Esophagus muscularis mucosa (tissue), 4 donors: ENCODE measurements at places on chromosomes 3 and 15. TPM values are rescaled to one million over a fixed set of nuclear protein-coding genes. Genes with fewer than 3 reads are reported as not detected.

DNA sequence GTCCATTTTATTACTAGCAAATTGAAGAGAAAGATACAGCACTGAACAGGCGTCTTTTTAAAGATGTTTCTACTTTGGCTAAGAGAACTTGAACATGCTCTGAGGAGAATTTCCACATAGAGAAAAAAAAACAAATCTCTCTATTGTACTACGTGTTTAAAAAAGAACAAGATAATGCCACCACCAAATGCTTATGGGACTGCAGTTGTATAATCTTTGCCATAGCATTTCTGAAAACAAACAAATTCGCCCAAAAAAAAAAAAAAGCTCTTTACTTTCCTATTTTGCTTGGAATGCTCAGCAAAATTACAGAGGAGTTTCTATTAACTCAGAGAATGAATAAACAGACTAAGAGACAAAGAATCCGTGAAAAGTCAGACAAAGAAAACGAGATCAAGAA, 114.2 kb downstream of the CNTN3 start:
- no peak for DNase-seq

GRCh38 chr15:90315278-90315982, 36.7 kb upstream of the ZNF774 start:
- DNase-seq, result peak; percentile 93

- DNase-seq, result no peak
These were observed 18.6 kb upstream of the TICRR start for GRCh38 chr15:89556413-89557262.

DNA sequence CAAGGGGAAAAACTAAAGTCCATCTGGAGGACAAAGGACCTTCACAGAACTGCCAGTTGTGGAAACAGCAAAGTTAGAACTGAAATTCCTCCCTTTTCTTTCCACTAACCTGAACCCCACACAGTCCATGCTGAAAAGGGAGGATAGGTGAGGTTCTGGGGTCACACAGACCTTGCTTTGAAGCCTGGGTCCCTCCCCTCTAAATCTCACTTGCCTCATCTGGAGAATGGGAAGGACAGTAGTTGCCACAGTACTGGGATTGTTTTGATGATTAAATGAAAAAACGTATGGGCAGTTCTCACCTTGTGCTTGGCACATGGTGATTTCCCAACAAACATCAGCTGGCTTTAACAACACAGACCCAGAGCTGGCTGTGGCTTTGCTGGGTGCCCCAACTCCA, 166.4 kb upstream of the LRIG1 start:
- DNase-seq, result no peak

GRCh38 chr3:86774082-86774691, 216.8 kb downstream of the VGLL3 start:
- DNase-seq, result no peak

- no peak for DNase-seq
These were observed 208.9 kb upstream of the CFAP20DC start for GRCh38 chr3:59258550-59259260.

- no peak for DNase-seq
These were observed 7.4 kb upstream of the EIF4E3 start for GRCh38 chr3:71732637-71733036.

- no peak for DNase-seq
These were observed 6.9 kb downstream of the TUSC7 start for GRCh38 chr3:116716490-116716889.

DNA sequence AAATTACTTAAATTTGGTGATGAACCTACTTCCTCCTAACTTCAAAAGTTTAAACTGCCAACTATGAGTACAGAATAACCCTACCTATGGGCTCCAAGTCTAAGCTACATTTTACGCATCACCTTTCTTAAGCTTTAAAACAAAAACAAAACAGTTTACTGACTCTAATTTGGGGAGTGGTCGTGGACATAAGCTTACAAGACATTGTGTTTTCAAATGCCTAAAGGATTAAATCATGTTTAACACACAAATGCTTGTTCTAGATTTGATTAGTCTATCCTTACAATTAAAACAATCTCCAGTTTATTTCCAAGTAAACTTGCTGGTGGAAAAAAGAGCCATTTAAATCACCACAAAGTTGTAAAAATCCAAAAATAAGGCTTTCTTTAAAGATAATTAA, 62.2 kb downstream of the UACA start:
- no peak for DNase-seq

- no peak for DNase-seq
These were observed 654 bp upstream of the C3orf38 start for GRCh38 chr3:88149101-88149508.

DNA sequence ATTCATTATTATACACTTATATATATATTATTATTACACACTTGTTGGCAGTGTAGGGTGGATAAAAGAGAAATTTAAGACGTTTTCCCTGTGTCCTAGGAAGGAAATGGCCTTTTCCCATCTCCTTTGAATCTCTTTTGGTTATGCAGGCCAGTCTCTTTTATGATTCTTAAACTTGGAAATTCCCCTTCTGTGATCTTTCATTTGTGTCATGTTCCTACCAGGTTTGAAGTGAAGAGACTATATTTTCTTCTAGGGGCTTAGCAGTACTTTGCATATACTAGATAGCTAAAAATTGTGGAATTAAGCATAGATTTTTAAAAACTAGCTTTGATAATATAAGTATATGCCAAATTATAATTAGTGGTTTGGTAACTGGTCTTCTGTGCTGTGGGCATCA, 58.5 kb downstream of the BBX start:
- no peak for DNase-seq

DNA sequence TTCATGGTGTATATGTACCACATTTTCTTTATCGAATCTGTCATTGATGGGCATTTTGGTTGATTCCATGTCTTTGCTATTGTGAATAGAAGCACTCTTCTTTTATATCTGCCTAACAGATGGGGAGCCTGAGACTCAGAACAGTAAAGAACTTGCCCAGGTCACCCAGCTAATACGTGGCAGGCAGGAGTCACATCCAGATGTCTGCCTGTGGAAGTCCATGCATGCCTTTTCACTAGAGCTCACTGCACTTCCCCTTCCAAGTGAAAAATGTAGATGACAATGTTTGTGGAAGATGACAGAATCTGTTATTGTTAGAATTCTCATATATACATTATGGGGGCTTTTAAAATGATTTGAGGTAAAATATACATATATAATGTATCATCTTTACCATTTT, 165.0 kb downstream of the PDZRN3 start:
- DNase-seq, result no peak

- no peak for DNase-seq
These were observed 300.6 kb downstream of the TLE3 start for GRCh38 chr15:69797051-69797595.

DNA sequence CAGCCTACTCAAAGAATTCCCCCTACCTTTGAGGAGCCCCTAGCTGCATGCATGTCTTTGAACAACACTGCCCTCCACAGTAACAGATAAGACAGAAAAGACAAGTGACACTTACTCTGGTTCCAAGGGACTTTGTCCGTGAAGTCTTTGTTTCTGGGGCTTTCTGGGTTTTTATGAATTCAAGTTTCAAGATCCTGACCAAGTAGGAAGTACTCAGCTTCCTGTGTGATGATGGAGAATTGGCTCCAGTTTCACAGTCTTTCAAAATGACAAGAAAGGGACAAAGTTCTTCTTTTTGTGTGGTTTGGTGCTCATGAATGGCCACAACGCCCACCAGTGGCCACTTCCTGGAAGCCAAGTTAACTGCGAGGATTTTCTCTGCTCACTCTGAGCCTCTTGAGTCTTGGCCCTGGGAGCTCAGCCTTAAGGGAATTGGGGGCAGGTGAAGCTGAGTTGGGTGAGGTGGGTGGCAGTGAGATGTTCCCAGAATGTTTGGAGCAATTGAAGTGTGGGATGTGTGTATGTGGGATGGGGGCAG, at the start of gene CCR1:
CCR1 (minus strand) TSS at position 147 of the 538 bp plus-strand sequence. CDS start 4,000 bp downstream, outside the sequence.
- DNase-seq, result peak; percentile 92

DNA sequence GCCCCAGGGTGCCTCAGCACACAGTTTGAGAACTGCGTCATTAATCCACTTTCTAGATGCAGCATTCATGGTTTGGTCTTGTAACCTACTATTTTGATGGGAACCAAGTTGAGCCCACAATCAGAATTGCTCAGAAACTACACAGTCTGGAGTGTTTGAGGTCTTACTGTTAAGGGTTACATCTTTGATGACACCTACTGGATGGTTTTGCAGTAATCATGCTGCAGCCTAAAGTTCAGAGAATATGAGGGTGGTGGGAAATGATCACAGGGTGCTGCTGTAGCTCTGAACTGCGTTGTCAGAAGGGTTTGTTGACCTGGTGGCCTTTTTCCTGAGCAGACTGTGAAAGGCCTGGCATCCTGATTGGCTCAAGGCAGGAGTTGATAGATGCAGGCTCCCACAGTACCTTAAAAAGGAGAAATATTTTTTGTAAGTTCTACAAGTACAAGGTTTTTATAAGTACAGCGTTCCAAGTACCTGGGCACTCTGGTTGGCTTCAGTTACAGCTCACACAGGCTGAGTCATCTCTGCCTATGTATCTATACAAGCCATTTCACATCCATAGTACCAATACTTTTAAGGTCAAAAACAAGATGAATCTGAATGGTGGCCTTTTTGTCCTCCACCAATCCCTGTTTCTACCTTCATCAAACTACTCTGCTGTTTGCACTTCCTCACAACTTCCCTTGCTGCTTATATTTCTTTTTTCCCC, 60.5 kb upstream of the ACKR4 start:
- DNase-seq, result no peak

- no peak for DNase-seq
These were observed 55.1 kb upstream of the PIK3CB start for GRCh38 chr3:138889792-138890191.

- DNase-seq, result peak; percentile 77
These were observed 131.6 kb downstream of the OCA2 start for GRCh38 chr15:27967541-27967940.

DNA sequence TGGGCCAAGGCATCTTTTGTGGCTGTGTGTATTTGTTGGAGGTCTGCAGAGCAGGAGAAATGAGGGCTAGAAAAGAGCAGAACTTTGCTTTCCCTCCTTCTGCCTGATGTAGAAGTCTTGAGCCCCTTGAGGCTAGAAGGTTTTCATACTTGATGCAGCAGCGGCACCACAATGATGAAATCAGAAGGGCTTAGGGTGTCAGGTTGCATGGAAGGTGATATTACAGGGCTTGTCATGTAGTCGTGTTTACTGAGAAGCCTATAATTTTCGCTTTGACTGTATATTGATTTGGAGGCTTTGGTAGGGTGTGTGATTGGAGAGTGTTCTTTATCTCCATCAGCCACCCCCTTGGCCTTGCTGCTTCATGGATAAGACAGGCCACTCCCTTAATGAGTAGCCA, 339.8 kb downstream of the THSD4 start:
- DNase-seq, result no peak

DNA sequence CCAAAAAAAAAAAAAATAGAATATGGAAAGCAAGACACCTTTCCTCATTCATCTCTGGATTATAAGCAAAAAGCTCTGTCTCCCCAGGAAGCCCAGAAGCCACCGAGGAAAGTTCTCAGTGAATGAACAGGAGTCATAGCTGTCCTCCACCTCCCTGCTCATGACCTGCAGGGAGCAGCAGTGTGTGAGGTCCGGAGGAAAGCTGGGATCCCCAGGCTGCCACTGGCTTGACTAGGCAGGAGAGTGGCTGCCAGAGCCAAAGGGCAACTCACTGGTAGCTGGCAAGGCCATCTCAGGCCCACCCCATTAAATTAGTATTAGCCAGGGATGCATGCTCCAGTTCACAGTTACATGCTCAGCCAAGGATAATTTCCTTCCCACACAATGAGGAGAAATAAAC, 191.6 kb upstream of the STT3B start:
- DNase-seq, result no peak

- no peak for DNase-seq
These were observed 119.0 kb downstream of the BBX start for GRCh38 chr3:107641572-107642307.

DNA sequence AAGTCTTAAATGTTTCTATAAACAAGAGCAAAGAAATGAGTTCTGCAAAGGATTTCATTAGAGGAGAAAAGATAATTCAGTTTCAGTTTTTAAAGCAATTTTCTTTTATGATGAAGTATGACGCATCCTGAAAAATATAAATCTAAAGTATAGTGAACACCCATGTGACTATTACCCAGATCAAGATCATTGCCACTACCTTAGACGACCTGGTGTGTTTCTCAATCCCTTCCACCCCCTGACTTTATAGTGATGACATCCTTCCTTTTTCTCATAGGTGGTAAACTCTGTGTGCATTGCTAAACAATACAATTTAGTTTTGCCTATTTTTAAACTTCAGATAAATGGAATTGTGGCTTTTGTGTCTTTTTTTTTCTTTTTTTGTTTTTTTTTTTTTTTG, 8.4 kb downstream of the STT3B start:
- DNase-seq, result no peak

GRCh38 chr3:11077466-11077865, 76.8 kb upstream of the HRH1 start:
- no peak for DNase-seq

DNA sequence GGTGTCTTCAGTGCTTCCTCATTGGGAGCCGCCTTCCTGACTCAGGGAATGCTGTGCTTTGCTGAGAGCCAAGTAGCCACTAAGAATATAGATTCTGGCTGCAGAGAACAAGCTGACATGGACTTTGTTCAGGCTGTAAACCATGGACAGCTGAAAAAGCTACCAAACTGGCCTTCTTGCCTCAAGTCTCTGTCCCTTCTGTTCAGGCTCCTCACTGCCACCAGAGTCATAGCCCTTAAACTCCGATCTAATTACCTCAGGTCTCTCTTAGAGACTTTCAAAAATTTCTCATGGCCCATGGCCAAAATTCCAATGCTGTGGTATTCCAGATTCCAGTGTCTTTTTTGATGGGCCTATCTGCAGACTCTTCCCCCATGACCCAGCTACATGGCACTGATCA, 19.4 kb upstream of the PTX3 start:
- DNase-seq, result no peak

DNA sequence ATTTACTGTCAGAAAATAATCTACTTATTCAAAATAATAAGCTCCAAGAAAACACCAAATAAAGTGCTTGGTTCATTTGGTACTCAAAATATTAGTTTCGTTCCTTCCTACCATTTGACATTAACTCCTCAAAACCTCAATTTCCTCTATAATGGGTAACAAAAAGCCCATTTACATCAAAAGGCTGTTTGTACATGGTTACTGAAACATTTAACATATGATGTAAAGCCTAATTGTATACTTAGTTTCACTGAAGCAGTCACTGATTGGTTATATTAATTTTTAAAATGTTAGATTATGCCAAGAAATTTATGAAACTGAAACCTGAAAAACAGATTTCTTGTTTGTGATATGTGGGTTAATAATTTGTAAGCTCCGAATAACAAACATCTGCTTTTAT, 14.7 kb downstream of the XRN1 start:
- no peak for DNase-seq

- no peak for DNase-seq
These were observed 11.5 kb upstream of the RTP1 start for GRCh38 chr3:187185759-187186158.

Gene KLHL40
- 0.17 TPM for total RNA-seq

Gene ST8SIA2
- total RNA-seq, result 0.57 TPM

Gene CSPG4
- total RNA-seq, result 169 TPM

Gene CCDC33
- total RNA-seq, result not detected

Gene TIPIN
- total RNA-seq, result 2.9 TPM

Gene UROC1
- total RNA-seq, result not detected

Gene TUSC7
- total RNA-seq, result not detected

Gene FSTL1
- 701 TPM for total RNA-seq

Gene TMC3
- 0.99 TPM for total RNA-seq

Gene FILIP1L
- total RNA-seq, result 120 TPM
